ENCODE measurements at places on chromosomes 3 and 15.

DNA sequence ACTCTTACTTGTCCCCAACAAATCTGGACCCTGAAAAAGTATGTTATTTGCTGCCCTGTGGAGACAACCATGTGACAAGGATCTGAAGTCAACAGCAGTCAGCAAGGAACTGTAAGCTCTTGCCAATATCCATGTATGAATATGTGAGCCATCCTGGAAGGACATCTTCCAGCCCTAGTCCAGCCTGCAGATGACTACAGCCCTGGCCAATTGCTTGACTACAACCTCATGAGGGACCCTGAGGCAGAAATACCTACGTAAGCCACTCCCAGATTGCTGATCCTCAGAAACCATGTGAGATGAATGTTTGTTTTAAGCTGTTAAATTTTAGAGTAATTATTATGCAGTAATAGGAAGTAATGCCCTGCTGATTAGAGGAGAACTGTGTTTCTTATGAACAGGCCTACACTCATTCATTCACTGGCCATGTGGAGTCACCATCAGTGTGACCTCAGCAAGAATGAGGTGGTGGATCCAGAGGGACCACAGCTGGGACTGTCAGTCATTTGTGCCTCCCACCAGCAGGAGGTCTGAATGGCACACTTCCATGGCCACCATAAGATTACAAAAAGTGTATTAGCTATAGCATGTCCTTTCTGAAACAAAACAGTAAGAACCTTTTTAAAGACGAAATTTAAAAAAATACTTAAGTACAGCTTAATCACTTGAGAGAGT is 92.6 kb downstream of the TFDP2 start:
- DNase-seq: no peak

- DNase-seq: no peak
Measured at GRCh38 chr15:87123676-87124382, 1044.2 kb downstream of the AGBL1 start.

GRCh38 chr15:41775651-41776050 is 1.4 kb downstream of the MAPKBP1 start:
- no peak for DNase-seq

- no peak for DNase-seq
Measured at GRCh38 chr3:191889106-191889505, 428.1 kb downstream of the PYDC2 start.

GRCh38 chr3:169264711-169265110 is 398.8 kb downstream of the MECOM start:
- DNase-seq: no peak

- no peak for DNase-seq
Measured at GRCh38 chr15:67024314-67024997, 40.9 kb upstream of the SMAD3 start.

DNA sequence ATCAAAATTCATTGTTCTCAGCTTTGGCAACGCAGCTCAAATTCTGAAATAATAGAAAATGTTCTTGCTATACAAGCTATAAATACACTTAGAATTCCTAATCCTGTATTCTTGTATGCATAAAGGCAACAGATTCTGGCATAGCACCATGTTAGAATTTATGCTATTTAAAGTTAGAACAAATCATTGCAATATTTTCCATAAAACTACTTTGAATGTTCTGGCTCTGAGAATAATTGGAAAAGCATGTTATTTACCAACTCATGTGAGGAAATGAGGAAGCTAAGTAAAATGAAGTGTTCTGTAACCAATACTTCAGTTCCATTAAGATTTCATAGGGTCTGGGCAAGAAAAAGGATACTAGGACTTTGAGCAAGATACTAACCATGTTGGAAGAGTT is 888.9 kb downstream of the SQOR start:
- no peak for DNase-seq

- no peak for DNase-seq
Measured at GRCh38 chr3:159236321-159236720, 434.5 kb downstream of the MFSD1 start.

DNA sequence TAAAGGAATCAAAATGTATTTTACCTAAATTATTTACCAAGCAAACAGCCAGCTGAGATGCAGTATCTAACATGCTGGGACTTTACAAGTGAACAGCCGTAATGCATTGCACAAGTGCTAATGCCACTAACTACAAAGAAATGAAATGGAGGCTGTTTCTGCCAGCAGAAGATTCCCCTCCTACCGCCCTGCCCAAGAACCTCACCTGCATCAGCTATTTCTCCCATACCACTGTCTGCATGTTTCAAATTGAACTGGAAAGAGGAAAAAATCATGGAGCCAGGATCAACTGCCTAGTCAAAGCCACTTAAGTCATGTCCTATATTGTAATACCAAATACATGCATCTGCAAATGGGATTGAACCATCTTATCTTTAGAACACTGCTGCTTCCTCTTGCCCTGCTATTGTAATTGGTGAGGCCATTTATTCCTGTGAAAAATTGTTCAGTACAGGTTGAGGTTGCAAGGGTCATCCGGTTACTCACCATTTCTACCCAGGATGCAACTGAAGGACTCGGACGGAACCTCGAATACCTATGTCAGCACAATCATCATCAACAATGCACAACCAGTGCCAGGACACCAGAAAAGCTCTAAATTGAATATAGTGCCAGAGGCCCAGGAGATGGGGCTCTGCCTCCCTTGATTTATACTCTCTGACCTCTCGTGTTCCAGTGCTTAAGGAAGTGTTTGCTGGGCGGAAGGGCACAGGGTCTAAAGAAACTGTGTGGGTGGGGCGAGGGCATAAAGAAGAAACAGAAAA is 27.5 kb downstream of the ANXA2 start:
- no peak for DNase-seq

DNA sequence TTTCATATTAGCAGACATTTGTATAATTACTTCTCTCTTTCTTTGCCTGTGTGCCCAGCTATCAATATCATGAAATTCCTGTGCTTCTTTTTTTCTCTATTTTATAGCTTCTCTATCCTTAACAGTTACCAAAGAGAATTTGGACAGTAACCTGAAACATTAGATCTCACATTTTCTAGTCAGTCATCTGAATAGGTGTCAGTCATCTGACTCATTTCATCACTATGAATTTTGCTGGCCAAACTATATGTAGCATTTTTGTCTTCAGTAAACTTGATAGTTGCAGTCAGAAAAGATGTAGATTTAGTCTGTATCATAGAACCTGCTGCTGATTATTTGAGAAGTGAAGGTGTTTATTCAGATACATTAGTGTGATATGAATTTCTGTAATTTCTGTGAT is 52.6 kb downstream of the HMG20A start:
- DNase-seq: no peak

DNA sequence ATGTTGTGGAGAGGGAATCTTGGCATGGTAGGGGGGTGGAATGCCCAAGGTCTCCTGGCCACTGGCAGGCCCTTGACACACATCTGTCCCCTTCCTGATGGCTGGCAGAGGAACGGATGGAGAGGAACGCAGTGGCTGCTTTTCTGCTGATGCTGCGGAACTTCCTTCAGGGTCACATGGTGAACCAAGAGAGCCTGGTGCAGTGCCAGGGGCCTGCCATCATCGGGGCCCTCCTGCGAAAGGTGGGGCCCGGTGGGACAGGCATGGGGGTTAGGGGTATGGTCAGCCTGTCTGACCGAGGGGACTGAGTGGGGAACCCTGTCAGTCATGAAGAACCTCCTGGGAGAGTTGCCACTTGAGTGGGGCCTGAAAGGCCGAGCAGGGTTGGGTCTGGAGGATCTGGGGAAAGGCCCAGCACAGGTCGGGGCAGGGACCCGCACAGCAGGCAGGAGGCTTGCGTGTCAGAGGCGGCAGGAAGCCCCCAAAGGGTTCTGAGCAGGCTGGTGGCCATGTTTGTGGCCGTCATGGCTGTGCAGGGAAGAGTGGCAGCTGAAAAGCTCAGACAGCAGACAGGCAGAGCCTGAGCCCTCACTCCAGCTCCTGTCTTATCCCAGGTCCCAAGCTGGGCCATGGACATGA is 18.1 kb downstream of the NBEAL2 start:
- DNase-seq: no peak

DNA sequence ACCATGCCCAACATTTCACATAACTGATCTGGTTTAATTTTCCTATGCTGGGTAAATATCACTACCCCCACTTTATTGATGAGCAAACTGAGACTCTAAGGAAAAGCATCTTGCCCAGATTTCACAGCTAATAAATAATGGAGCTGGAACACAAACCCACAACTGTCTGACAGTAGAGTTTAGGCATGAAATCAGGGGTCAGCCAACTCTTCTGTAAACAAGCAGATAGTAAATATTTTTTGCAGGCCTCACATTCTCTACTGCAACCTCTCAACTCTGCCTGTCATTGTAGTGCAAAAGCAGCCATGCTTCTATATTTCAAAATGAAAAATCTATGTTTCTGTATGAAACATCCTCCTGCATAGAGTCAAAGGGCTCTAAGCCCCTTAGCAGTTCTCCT is 111.5 kb downstream of the ERC2 start:
- no peak for DNase-seq

DNA sequence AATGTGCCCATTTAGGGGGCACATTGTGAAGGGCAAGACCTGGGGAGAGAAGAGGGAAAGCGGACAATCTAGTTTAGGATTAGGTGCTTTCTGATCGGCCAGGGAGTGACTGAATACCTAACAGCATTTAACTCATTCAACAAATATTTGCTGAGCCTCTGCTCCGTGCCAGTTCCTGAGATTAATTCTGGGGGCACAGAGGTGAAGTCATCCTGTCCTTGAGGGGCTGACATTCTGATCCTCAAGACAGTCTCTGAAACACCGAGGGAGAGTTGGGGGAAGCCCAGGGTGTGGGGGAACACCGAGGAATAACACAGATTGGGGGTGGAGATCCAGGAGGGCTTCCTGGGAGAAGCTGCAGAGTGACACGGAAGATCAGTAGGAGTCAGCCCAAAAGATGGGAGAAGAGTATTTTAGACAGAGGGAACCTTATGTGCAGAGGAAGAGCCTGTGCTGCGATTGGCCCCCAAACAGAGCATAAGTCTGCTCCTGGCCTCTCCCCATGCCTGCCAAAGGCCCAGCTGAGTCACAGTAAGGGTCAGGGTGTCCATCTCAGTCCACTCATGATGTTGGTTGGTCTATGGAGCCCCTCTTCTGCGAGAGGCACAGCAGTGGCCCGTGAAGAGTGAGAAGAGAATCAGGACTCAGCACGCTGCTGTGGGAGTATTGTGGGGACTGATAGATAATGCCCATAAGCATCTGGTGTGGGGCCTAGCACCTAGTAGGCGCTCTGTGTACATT is 60.2 kb downstream of the AMOTL2 start:
- no peak for DNase-seq

DNA sequence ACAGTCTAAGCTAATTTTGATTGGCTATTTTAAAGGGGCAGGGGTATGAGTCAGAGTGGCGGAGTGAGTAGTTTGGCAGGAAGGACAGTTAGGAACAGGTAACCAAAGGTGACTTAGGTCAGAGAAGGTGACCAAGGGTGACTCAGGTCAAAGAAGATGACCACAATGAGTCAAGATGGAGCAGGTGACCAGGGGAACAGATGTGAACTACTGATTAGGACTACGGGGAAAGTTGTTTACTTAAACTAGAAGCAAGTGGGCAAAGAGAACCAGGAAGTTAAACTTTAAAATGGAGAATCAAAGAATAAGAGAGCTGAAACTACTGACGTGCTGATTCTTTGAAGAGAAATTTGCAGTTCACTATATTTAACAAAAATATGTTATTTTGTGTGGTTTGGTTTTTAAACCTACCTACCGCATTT is 14.1 kb upstream of the CA12 start:
- no peak for DNase-seq

DNA sequence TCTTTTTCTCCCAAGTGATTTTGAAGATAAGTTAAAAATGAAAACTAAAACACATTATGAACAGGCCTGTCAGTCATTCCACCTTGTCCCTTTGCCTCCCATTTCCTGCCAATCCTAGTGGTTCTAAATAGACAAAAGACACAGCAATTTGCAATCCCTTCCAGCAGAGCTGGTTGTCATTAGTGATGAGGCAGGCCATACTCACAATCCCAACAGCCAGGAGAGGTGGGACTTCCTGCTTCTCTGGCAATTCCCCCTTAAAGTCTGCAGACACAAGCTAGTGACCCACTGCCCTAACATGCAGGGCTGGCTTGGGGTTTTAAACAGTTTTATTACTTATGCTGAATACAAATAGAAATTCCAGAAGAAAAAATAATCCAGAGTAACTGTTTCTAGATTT is 38.4 kb upstream of the RBP1 start:
- no peak for DNase-seq

GRCh38 chr3:110015231-110015963 is 678.1 kb upstream of the DPPA4 start:
- DNase-seq: no peak

DNA sequence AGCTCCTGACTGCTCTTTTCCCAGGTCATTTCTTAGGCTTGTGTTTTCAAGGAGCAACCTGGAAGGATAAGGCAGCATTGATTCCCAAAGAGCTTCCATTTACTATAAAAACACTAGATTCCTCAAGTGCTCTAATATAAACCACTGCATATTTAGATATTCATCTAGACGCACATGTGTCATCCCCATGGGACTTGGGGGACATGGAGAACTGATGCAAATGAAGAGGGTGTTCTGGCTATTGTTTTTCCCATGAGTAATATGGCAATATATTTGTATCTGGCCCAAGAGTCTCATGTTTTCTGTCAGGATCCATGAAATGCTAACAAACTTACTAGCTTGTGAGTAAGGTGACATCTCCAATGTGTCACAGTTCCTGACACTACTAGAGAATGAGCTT is 31.3 kb downstream of the HACD2 start:
- DNase-seq: no peak

GRCh38 chr3:77506384-77506783 is 466.5 kb downstream of the ROBO2 start:
- DNase-seq: no peak

DNA sequence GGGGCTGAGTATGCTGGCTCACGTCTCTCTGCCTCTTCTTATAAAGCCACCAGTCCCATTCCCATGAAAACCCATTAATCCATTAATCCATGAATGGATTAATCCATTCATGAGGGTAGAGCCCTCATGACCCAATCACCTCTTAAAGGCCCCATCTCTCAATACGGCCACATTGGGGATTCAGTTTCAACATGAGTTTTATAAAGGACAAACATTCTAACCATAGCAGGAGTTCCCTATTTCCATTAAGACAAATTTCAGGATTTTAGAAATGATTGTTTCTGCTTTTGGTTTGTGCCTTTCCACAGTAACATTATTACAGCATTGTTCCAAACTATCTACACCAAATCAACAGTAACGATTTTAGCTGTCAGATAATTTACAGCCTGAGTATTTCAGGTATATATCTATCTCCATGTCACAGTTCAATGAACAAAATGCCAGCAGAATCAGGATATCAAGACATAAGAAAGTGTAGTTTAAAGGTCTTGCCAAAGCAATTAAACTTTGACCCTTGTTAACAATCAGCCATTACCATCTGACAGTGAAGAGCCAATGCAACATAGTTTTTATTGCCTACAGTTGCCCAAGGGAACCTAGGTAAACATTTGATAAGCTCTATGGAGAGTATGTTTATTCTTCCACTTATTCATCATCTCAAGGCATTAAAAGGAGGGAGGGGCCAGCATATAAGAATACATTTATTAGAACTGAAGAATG is 3.8 kb downstream of the TSPAN3 start:
- DNase-seq: no peak

DNA sequence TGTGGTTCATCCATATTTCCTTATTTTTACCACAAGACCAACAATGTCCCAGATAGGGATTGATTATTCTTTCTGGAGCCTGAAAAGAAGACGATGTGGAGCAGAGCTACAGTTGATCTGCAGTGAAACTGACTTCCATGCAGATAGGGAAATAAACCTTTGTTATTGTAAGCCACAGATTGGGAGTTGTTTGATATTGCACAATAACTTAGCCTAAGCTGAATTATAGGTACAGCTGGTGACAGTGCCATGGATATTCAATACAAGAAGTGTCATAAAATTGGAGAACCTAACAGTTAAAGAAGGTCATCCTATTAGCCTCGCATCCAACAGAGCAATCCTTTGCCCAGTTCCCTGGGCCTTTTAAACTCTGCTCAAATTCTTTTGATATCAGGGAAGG is 367.7 kb upstream of the PPP2R3A start:
- no peak for DNase-seq

All from NCI-H187 (cell line).